ENCODE measurements at places on chromosomes 7 and 10.
A peak's percentile ranks its signal among the peaks of the same experiment; 100 is the strongest.

DNA sequence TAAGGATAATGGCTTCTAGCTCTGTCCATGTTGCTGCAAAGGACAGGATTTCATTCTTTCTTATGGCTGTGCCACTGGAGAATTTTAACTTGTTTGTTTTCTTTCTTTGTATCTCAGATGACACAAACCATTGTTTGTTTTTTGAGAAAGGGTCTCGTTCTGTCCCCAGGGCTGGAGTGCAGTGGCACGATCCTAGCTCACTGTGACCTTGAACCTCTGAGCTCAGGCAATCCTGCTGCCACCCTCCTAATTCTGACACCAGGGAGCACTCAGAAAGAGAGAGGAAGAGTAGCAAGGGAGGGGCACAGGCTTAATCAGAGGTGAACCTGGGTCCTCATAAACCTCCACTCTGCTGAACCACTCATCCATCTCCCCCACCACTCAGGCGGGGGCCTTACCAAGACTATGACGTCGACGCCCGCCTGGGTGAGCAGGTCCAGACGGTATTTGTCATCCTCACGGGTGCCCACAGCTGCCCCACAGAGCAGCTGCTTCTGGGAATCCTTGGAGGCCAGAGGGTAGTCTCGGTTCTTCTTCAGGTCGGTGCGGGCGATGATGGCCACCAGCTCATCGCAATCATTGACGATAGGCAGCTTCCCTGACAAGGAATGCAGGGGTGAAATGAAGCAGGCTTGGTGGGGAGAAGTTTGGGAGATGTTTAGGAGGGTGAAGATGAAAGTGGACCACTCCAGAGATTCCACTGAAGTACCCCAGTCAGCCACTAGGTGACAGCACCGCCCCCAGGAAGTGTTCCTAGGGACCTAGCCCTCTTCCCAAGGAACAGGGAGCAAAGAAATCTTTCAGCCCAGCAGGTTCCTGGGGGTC, 11.6 kb downstream of the IMPDH1 start:
- DNase-seq = no peak

DNA sequence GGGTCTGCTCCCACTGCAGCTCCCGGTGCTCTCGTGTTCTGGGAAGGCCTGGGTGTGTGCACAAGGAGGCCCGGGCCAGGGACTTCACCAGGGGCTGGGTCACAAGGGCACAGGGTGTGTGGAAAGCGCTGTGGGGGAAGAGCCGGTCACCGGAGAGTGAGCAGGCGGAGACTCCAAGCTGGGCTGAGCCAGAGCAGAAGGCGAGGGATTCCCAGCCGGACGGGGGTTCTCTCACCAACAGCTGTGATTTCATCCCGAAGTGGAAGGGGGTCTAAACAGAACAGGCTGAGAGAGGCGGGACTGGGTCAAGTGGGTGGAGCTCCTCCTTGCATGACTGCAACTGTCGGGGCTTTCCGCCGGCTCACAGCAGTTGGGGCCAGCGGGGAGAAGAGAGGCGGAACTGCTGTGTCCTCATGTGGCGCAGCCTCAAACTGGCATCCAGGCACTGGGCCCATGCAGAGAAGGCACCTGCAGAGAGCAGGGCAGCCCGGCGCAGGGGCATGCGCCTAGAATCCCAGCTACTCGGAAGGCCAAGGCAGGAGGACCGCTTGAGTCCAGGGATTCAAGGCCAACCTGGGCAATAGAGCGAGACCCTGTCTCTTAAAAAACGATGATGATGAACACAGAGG, 7.6 kb upstream of the ORAI2 start:
- DNase-seq = no peak

DNA sequence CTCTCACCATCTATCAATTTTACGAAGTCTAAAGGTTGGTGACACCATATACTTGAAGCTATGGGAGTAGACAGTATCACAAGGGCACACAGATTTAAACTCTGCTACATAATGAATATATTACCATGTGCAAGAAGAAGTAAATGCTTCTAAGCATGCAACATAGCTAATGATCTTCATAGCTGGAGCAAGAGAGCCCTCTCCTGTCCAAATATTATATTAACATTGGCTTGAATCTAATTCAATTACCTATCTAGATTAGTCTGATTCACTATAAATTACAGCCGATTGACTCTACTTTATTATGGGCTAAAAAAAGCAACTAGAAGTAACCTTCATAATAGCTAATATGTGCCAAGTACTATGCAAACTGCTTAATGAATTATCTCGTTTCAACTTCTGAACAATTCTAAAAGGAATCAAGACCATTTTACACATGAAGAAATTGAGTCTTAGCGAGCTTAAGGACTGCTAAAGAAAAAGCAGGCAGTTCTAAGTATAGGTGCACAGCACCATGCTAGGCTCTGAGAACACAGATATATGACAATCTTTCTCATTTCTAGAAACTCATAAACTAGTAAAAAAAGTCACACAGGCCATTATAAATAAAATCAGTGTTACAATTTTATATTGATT, 21.9 kb downstream of the FRA10AC1 start:
- DNase-seq = peak; percentile 36

DNA sequence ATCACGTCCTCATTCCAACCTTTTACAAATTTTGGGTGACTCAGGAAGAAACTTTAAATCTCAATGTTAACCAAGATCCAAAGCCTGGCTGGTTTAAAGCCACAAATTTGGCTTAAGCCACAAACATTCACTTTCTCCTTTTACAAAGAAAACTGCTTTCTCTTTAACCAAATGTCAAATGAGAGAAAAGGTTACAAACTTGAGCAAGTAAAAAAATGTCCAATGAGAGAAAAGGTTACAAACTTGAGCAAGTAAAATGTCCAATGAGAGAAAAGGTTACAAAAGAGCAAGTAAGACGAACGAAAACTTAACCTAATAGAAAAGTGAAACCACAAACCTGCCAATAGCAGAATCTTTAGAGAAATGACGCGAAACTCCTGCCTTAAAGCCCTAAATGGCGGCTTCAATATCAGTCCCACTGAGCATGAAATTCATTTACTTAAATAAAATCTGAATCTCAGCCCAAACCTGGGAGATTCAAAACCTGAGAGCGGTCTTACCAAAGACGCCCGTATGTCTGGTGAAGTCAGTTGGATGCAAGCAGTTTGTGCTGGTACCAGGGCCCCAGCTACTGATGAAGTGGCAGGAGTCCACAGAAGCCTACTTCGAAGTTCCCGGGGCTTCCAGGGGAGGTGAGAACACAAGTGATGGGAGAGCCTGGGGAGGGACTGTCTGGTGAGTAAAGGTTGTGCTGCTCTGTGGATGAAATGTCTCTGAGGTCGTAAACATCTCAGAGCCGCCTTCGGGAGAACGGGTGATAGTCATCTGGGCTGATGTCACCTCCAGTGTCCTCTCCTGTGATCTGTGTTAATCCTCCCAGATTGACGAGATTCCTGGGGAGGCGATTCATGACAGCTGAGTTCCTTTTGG, 74.6 kb downstream of the PAXIP1 start:
- DNase-seq = peak; percentile 98

GRCh38 chr10:50419091-50419490, 167.8 kb upstream of the ASAH2 start:
- DNase-seq = no peak

DNA sequence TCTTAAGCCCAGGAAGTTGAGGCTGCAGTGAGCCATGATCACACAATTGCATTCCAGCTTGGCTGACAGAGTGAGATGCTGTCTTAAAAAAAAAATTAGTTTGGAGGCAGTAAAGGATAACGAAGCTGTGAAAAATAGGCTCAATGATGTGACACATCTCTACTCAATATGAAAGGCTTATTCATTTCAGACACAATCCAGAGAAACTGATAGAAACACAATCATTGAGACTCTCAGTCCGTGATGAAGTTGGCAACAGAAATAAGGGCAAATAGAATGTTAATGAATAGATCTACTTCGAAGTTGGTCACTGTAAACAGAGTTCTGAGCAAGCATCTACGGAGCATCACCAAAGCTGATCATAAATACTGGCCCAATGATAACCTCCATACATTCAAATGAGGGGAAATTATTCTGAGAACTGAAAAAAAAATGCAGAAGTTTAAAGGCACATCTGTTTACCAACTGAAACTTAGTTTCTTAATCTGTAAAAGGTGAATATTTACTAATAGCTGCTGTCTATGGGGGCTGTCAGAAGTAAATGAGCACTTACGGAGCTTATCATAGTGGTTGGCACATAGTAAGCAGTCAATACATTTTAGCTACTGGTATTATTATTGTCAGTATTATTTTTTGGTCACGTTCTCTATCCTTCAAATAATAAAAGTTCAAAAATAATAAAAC, 70.4 kb downstream of the AKR1B1 start:
- DNase-seq = no peak

DNA sequence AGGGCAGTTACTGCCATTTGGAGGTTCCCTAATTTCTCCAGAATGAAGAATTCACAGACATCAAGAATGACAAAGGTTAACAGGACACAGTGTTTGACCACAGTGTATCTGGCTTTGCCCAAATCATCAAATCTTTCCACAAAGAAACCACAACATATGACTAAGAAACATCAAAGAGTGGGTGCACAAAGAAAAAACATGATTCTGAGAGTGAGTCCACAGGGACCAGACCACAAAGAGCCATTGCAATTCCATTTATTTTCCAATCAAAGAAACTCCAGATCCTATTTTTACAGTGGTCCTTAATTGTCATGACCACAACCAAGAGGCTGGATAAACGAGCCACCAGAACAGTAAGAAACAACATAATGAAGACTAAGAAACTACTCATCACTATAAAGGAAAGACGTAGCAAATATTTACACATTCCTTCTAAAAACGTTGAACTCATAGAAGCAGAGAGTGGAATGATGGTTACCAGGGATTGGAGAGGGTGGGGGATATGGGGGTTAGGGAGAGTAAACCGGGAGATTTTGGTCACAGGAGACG, 286.5 kb downstream of the DOCK4 start:
- peak; percentile 11 for DNase-seq

- no peak for DNase-seq
Observed at GRCh38 chr10:132627666-132628531, 90.3 kb downstream of the INPP5A start.

DNA sequence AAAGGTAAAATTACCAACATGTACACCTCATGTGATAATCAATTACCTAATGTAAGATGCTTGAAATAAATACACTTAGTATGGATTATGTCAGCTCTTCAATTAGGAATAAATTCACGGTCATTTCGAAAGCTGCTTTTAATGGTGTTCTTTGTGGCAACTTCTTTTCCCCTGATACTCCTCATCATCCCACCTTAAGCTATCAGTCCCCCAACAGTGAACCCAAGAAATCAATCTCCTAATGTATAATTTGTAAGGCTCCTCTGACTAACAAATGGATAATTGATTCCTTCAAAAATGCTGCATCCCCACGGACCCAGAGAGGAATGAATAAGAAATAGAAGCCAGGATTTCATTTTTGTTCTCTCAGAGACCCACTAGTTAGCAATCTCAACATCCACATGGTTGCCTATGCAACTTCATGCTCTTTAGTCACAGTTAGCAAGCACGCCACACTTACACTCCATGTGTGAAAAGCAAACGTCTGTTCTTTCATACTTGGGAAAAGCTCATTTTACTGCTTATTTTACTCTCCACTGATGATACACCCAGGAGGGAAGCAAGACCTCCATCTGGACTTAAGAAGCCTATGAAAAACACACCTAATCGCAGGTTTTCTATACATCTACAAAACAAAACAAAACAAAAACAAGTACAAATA, 70.1 kb downstream of the VPS41 start:
- no peak for DNase-seq

Data from kidney glomerular epithelial cell (primary cell).